M059J (cell line): ENCODE measurements at places on chromosomes 16 and 17.
A peak's percentile ranks its signal among the peaks of the same experiment; 100 is the strongest.

GRCh38 chr16:62038646-62039045 is 2.4 kb upstream of the CDH8 start:
- DNase-seq, result no peak

DNA sequence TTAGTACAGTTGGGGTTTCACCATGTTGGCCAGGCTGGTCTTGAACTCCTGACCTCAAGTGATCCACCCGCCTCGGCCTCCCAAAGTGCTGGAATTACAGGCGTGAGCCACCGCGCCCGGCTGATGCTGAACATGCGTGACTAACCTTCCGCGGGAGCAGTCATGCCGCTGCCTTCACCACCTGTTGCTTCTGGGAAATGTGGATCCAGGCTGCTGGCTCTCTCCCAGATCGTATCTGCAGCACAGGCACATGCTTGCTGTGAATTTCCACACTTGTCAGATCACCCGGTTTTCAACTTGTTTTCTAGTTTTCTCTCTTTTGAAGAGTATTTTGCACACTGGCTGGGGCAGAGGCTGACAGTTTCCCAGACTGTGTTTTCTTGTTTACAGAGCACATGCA is 97.9 kb downstream of the ADCY9 start:
- DNase-seq, result peak; percentile 42

- peak; percentile 73 for DNase-seq
These were observed 146.5 kb downstream of the MAP2K6 start for GRCh38 chr17:69560987-69561441.

- DNase-seq, result peak; percentile 74
These were observed 26.7 kb upstream of the PMP22 start for GRCh38 chr17:15291674-15292361.

DNA sequence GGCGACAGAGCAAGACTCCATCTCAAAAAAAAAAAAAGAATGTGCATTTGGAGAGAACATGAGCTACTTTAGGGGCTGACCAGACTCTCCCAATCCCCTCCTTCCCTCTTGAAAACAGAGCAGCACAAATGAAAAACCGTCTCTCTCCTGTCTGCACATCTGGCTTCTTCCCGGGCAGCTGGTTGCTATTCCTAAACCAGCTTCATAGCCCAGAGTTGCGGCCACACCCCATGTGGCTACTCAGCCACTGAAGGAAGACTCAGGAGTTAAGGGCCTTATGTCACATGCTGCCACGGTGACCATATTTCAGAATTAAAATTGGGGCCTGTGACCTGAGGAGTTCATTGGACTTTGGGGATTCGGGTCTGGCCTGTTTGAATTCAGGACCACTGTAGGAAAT is 48.3 kb downstream of the KATNIP start:
- no peak for DNase-seq

DNA sequence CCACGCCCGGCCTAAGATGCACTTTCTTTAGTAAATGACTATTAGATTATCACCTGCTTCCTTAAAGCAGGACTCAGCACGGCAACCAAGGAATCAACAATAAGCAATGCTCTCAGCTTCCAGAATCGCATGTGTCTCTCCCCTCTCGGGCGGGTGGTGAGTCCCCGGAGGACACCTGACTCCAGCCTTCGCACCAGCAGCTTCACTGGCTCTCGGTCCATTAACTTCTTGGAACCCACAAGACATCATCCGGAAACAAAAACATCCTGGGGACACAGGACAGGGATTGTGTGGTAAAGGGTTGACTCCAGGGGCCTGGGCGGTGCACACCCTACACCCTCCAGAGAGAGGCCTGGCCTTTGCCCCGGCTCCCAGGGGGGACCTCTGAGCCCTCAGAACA is 22.7 kb downstream of the UTS2R start:
- DNase-seq, result no peak

- no peak for DNase-seq
These were observed 34.4 kb upstream of the ZNF750 start for GRCh38 chr17:82874011-82874835.

- DNase-seq, result no peak
These were observed 8.1 kb upstream of the ABCA5 start for GRCh38 chr17:69335058-69335457.

DNA sequence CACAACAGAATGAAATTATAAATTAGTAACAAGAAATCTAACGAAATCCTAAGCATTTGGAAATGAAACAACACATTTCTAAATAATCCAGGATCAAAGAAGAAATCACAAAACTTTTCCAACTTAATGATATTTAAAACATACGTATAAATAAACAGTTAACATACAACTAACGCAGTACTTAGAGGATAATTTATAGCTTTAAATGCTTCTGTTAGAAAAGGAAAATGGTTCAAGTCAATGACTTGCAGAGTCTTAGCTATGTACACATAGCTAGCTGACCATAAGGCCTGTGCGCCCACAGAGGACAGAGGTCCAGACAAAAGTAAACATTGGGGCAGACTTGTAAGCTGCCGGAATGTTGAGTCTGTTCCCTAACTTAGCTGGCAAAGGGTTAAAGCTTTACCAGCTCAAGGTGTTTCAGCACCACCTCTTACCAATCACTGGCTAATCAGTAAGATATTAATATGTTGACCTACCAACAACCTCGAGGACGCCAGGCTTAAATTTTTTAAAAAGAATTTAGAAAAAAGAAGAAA is 84.6 kb downstream of the PARN start:
- no peak for DNase-seq

DNA sequence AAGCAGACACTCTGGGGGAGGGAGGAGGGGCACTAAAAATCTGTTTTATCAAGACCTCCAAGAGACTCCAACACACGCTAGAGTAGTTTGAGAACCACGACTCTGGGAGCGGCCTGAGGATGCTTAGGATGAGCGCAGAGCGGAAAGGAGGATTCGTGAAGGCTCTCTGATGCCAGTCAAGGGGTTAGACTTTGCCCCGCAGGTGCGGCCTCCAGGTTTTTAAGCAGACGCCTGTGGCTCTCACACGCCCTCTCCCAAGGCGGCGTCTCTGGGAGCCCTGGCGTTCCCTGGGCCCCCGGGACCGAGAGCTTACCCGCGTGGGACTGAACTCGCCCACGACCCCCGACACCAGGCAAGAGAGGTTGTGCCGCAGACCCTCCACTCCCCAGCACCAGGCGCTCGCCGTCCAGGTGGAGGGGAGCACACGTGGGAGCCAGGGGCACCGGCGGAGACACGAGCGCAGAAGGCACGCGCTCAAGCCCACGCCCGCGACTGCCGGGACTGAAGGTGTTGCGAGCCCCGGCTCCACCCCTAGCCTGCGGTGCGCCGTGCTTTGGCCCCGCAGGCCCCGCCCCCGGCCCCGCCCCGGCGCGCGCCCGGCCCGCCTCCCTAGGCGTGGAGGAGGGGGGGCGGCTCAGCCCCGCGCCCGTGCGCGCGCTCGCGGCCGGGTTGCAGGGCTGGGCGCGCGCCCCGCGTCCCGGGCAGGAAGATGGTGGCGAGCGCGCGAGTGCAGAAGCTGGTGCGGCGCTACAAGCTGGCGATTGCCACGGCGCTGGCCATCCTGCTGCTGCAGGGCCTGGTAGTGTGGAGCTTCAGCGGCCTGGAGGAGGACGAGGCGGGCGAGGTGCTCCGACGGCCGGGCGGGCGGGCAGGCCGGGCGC is at the start of gene XYLT2:
TSS of gene XYLT2 (plus strand) at position 695 of the 881 bp plus-strand sequence. CDS start at position 710, 15 bp downstream.
- peak; percentile 72 for DNase-seq

- DNase-seq, result no peak
These were observed 1.9 kb downstream of the MED11 start for GRCh38 chr17:4733073-4733531.

DNA sequence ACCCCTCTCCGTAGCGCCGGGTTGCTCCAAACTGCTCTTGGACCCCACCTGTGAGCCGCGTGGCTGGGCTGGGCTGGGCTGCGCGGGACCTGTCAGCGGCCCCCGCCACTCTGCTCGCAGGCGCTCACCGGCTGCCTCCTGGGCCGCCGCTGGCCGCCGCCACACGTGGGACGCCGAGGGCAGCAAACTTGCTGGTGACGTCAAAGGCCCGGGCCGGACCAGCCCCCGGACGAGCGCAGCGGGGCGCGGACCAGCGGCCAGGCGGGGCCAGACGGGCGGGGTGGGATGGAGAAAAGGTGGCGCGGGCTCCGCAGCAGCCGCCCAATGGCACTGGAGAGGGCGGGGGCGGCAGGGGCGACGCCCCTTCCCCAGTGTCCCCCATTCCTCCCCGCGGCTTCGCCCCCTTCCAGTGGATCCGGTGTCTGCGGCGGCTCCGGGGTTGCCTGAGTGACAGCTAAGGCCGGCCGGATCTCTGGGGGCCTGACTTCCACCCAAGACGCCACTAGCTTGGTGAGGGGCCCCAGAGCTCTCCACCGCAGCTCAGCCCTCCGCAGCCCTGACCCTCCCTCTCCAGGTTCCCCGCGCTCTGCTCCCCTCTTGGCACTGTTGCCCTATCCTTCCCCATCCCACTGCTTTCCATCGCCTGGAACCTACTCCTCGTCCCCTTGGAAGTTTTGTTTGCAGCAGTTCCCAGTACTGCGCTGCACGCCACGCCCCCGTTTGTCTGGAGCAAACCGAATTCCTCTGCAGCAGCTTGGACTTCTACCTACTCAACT is at the start of gene HS3ST3A1:
TSS of gene HS3ST3A1 (minus strand) at position 154 of the 776 bp plus-strand sequence. CDS start 800 bp downstream, outside the sequence.
- DNase-seq, result no peak
